ENCODE measurements at places on chromosomes 5 and 9.

- no peak for DNase-seq
These were observed 103.3 kb upstream of the EDIL3 start for GRCh38 chr5:84487963-84488362.

DNA sequence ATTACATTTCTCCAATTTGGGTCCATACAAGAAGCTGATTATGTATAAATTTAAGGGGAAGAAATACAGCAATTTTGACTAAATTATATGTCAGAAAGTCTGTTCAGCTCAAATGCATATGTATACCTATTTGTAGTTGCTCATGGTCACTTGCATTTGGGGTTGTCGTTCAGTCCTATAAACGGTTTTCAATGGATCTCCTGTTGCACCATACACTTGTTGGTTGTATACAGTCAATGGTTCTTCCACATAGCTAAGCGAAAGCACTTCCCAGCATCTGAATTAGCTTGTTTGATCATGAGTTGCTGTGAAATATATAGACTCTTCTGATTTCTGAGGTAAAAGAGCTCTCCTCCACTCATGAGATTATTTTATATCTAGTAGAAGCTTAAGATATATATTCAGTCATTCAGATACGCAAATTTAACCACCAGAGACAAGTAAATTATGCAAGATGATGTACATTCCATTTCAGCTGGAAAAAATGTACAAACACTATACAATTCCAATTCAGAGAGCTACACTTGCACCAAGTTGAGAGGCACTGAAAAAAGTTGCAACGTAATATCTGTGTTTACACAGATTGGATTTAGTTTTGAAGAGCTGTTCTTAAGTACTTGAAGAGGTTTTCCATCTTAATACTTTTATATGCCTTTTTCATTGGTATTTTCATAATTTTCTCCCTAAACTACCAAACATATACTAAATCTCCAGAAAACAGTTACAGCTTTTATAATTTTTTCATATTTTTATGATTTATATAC lies 64.4 kb upstream of the POU5F2 start:
- DNase-seq = no peak

- DNase-seq = no peak
These were observed 55.4 kb downstream of the CTSL start for GRCh38 chr9:87781331-87781730.

GRCh38 chr5:131466171-131466766 lies 168.8 kb downstream of the RAPGEF6 start:
- no peak for DNase-seq

DNA sequence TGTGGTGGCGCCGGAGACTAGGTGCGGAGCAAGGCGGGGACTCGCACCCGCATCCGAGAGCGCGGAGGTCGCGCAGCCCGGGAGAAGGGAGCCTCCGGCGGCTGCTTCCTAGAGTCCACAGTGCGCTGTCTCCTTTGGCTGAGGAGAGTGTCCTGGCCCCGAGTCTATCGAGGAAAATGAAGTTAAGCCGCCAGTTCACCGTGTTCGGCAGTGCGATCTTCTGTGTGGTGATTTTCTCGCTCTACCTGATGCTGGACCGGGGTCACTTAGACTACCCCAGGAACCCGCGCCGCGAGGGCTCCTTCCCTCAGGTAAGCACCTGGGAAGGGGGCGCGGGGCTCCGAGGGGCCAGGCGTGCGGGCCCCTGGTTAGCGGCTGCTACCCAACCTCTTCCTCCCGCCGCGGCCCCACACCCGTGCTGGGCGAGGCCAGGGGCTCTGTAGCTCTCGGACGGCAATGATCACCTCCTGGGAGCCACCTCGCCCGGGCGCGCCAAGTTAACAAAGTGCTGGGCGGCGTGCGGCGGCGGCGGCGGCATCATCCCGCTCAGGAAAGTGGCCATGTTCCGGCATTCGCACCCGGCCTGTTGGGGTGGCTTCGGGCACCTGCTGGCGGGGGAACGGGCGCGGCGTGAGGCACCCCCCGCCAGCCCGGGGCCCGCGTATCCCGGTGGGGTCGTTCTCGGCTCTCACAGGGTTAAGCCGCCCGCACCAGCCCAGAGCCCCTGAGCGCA lies 681 bp downstream of the MAN2A1 start:
- no peak for DNase-seq
